ENCODE measurements at places on chromosomes 6 and 20.

DNA sequence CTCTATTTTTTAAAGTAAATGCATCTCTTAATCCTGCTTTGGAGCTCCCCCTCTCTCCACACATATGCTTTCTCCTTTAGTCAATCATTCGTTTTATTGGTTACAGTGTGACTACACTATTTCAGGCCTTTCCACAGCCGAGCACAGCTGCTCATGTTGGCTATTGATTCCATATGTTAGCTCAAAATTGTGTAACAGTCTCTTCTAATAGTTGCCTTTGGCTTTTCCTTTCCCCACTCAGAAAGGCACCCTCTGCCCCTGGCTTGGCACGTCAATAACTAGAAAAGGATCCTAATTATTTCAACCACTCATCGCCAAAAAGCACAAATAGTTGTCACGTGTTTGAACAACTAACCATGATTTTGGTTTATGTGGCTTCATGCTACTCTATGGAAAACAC lies 410.3 kb upstream of the SLC35B3 start:
- no peak for DNase-seq

- no peak for DNase-seq
Measured at GRCh38 chr6:43890197-43891062, 120.4 kb downstream of the VEGFA start.

DNA sequence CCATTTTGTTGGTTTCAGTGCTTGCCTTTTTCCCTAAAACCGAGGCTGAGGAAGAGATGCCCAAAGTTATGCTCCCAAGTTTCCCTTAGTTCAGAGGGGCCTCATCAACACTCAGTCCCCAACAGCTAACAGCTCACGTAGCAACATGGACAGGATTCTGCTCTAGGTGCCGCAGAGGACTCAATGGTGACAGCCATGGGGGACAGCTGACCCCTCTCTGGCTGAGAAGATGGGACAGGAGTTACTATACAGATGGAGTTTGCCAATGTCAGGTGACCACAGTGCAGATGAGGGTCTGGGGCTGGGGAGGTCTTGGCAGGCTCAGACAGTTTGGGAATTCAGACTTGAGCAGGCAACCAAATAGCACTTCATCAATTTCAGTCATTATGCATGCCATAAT lies 67.3 kb downstream of the NPEPL1 start:
- DNase-seq: no peak

DNA sequence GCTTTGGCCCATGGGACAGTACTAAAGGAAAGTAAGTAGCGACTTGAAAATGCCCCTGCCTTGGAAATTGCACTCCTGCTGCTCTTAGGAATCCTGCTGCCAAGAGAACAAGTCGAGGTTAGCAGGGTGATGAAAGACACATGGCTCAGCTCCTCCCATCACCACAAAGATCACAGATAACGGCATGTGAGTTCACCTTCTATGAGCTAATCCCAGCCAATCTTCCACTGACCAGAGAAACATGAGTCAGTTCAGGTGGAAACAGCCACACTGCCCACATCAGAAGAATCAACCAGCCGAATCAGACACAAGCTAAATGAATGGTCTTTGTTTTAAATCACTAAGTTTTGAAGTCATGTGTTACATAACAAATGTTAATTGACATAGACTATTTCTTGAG lies 106.3 kb downstream of the PRKN start:
- no peak for DNase-seq

DNA sequence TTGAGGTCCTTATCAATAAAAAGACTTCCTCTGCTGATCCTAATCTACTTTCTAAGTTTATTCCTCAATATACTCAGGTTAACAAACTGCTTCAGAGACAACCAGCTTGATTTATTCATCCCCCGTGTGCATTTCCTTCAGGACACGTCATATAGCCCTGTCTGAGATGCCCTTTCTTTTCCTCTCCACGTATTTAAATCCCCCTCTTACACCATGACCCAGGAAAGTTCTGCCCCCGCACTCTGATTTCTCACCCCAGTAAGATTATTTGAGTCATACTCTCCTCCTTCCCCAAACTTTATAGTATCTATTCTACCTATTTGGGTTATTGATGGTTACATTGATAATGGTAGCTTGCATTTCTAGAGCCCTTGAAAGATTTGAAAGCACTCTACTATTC lies 9.8 kb upstream of the CGA start:
- DNase-seq: no peak
